ENCODE measurements at places on chromosomes 2 and 18.
A peak's percentile ranks its signal among the peaks of the same experiment; 100 is the strongest.

GRCh38 chr2:127347734-127348392, 39.9 kb downstream of the MAP3K2 start:
- DNase-seq, result peak; percentile 58

- DNase-seq, result no peak
Measured at GRCh38 chr18:76497021-76497420, 2.0 kb upstream of the ZNF516 start.

DNA sequence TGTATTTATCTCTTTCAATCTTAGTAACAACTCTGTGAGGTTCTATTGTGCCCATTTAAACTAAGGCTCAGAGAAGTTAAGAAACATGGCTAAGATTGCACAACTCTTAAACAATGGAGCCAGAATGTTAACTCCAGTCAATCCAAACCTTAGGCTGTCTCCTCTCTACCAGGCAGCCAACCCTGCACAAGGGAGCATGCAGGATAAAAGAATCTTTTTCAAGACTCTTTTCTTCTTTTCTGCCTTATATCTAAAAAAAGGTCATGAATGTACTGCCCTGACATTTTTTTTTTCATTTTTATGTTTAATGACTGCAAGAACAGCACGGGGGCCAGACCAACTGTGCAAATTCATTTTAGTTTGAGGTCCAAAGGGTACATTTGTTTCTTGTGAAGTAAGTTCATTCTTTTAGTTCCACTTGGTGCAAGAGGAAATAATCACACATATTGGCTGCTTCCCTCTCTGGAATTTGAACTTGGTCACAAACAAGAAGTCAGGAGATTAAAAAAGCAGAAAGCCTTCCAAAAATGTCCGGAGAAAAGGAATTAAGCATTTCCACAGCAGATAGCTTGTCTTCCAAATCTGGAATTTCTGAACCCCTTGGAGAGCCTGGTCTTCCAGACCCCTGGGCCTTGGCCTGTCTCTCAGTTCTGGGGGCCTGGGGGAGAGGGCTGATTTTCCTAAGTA, 96.0 kb upstream of the RIOK3 start:
- no peak for DNase-seq

- DNase-seq, result no peak
Measured at GRCh38 chr2:223826995-223827394, 10.4 kb downstream of the AP1S3 start.

GRCh38 chr18:48673853-48674721, 135.3 kb downstream of the CTIF start:
- no peak for DNase-seq

DNA sequence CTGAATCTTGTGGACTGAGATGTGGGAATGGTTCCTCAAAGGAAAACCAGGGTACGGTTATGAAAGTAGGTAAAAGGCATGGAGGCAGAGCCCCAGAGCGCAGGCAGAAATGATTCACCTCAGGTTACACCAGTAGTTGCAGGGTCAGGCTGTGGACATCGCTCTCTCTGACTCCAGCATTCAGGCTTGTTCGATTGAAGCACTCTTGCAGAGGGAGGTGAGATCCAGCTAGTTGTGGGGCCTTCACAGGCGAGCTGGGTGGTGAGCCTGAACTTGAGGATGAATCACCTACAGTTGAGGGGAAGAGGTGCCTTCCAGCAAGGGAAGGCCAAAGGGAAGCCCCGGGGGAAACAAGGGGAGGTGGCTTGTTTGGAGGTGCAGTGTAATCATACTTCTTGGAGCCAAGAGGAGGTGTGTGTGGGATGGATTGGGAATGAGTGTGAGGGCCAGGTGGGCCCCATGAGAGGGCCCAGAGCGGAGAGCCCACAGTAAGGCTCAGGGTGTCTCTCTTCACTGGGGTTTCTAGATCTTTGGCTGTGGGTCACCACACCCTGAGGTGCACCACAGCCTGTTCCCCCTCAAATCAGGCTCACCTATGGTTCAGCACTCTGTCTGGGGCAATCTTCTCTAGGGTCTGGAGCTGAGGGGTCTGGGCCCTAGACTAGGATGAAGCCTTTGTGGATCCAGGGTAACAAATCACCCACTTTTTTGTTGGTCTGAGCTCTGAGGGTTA, 48.5 kb upstream of the MCFD2 start:
- DNase-seq, result no peak

GRCh38 chr2:195514365-195514764, 142.7 kb upstream of the SLC39A10 start:
- peak; percentile 45 for DNase-seq

DNA sequence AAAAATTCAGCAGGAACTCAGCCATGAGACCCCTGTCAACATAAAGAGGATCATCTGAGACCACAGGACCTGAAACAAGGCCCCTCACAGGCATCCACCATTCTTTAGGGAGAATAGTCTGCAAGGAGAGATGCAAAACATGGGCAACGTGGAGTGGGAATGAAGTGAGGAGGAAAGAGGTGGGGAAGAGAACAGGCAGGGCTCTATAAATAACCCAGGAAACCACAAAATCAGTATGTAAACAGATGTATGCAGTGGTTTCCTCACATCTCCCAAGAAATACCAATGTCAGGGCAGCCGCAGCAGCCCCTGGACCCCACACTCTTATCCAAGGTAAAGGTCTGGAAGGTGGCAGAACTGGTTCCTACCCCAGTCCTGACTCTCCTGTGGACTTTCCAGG, 168.5 kb downstream of the EN1 start:
- no peak for DNase-seq

DNA sequence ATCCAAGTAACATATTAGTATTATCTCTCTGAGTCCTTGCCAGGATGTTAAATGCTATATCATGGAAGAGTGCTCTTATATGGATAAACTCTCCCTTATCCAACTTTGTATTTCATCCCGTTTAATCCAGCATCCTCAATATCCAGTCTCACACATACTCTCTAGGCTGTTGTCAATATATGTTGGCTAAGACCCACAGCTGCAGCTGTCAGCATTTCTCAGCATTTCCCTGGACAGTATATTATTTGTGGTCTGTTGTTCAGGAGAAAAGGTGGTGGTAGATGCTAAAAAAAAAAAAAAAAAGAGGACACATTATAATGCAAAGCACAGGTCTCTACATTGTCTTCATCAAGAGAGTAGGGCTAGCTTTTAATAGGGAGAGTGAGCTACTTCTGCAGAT, 1368.0 kb upstream of the ZEB2 start:
- DNase-seq, result no peak

- DNase-seq, result no peak
Measured at GRCh38 chr2:174588463-174588862, 9.1 kb downstream of the WIPF1 start.
